ENCODE measurements at places on chromosomes 5 and 9. TPM values are rescaled to one million over a fixed set of nuclear protein-coding genes. Genes with fewer than 3 reads are reported as not detected.
A peak's percentile ranks its signal among the peaks of the same experiment; 100 is the strongest.

- peak; percentile 51 for DNase-seq
Observed at GRCh38 chr9:111094433-111094924, 56.2 kb upstream of the LPAR1 start.

DNA sequence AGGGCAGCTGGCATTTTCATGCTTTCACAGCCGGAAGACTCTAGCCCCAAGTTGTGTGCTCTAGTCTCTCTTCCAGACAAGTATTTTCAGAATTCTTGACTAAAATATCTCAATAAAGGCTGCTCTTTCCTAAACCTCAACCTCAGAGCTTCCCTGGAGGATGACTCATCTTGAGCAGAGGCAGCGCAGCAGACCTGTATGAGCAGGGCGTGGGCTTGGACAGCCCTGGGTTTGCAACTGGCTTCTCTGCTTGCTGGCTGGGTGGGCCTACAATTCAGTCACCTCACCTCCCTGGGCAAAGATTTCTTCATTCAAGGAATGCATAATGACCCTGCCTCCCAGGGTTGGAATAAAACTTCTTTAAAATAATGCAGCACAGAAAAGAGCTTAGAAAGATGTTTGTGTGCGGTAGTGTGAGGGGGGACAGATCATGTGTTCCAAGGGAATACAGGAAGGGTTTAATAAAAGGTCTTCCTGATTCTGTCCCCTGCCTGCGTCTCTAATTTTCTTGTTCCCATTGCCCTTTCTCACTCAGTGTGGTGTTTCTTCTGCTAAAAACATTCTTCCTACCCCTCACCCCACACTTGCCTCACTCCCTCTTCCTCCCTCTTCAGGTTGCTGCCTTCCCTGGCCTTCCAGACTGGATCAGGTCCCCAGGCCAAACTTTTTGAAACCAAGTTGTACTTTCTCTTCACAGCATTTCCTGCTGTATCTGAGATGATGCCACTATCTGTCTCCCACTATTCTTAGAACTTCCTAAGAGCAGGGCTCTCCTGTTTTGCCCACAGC is 39.4 kb upstream of the MAP1B start:
- peak; percentile 71 for DNase-seq

- no peak for DNase-seq
Observed at GRCh38 chr5:173302546-173303155, 25.6 kb downstream of the STC2 start.

GRCh38 chr9:117151716-117152115 is 263.1 kb downstream of the ASTN2 start:
- DNase-seq, result no peak

DNA sequence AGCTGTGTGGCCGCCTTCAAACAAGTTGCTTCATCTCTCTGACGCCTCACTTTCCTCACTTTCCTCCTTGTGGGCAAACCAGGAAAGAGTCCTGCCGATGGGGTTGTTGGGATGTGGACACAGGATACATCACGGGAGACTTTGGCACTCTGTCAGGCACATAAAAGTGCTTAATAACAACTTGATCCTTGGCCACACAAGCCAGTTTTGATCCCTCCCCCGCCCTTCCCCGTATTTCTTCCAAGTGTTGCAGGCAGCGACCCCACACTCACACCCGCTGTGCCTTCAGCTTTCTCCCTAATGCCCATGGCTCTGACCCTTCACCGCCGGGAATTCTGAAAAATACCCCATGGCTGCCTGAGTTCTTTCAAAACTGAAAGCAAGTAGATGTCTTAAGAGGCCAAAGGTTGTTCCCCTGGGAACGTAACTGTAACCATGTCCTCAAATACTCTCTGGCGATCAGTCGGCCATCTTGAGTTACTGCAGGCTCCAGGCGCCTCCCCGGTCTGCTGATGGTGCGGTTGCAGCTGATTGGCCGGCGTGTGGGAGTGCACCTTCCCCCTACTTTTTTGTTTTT is 59.8 kb downstream of the ARHGEF37 start:
- DNase-seq, result no peak

DNA sequence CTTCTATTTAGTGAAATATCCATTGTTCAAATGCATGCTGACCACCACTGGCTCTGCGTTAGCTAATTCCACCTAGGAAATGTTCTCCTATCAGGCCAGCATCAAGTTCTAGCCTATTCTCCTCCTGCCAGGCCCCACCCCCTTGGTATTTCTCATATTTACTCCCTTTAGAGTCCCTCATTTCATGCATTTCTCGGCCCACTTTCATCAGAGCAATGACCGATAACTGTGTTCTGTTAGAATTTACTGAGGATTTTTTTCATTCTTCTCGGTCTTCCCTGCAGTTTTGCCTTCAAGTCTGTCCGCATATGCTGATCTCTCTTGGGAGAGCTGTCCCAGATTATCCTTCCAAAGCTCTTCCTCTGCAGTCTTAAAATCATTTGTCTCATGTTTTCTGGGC is 143.4 kb downstream of the GOLPH3 start:
- no peak for DNase-seq

- DNase-seq, result no peak
Observed at GRCh38 chr9:69179037-69179436, 5.0 kb downstream of the TJP2 start.

Gene MYMK
- polyA plus RNA-seq, result not detected

Gene RNF14
- polyA plus RNA-seq, result 27.2 TPM

Gene ST8SIA4
- not detected for polyA plus RNA-seq

Gene BTNL8
- polyA plus RNA-seq, result not detected

Gene RIGI
- polyA plus RNA-seq, result 5.1 TPM

All from BJ (cell line).